Neural crest cell (in vitro differentiated cells): ENCODE measurements at places on chromosomes 6 and 20.

- no peak for DNase-seq
These were observed 67.6 kb upstream of the BACH2 start for GRCh38 chr6:90364286-90364685.

- DNase-seq = no peak
These were observed 11.8 kb downstream of the ADTRP start for GRCh38 chr6:11766589-11767450.

GRCh38 chr20:32024683-32025295 is 14.6 kb downstream of the CCM2L start:
- no peak for DNase-seq

GRCh38 chr6:13044390-13044789 is 283.9 kb downstream of the TBC1D7 start:
- no peak for DNase-seq

DNA sequence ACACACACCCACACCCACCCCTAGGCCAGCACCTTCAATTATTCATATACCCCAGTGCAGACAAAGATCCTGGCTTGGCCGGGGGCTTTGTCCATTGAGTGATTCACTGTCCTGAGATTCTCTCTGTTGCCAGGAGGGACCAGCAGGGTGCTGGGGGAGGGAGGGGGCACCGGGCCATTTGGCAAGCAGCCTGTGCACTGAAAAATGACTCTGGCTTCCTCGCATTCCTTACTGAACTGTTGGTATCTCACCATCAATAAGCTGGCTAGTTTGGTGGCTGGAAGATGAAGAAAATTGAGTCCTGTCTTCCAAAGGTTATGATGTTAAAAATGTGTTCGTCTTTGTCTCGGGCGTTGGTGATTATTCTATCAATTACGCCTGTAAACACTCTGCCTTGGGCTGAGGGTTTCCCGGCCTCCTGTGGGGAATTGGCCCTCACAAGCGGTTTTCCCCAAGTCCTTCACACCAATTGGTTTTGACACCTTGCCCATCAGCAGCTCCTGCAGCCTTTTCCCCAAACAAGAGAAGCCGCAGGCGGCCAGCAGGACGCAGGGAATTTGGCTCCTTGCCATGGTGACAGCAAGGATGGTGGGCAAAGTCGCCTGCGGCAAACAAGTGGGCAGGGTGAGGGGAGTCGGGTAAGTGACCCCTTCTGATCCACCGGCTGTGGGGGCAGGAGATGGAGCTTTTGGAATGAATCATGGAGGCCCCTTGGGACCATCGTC is 4.9 kb downstream of the VSTM2L start:
- peak; percentile 42 for DNase-seq

GRCh38 chr6:53281518-53282215 is 67.1 kb downstream of the ELOVL5 start:
- no peak for DNase-seq

DNA sequence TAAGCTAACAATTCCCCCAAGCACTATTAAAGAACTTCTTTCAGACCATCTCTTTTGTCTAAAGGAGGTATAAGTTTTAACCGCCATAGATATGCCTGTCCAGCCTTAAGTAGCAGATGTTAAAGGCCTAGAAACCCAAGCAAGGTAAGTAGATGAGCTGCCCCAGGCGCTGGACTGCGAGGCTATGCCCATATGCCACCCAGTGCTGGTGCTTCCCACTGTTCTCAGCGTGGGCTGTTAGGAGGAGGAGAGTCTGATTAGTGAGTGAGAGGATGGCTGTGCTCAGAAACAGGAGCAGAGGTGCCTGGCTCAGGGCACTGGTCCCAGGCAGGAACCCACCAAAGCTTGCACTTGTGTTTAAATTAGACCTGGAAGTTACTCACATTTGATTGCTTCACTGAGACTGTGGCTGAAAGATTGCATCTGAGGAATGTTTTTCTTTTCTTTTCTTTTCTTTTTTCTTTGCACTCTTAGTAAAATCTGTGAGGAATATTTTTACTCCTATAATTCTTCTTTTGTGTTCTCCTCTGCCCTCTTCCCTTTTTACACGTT is 32.2 kb downstream of the PRPH2 start:
- DNase-seq = no peak

DNA sequence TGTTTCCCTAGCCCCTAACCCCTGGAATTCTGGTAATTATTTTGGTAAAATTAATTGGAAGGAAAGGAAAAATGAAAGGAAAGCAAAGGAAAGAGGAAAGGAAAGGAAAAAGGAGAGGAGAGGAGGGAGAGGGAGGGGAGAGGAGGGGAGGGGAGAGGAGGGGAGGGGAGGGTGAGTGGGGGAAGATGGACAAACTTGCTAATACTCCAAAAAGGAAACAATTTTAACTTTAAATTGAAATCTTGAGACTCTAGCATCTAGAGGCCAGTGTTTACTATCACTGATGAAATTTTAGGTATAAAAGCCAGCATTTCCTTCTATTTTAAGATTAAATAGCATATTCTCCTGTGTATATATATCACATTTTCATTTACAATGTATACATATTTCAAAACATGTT is 156.5 kb downstream of the COL12A1 start:
- no peak for DNase-seq

GRCh38 chr20:33668466-33669155 is 1.9 kb downstream of the ACTL10 start:
- DNase-seq = no peak

DNA sequence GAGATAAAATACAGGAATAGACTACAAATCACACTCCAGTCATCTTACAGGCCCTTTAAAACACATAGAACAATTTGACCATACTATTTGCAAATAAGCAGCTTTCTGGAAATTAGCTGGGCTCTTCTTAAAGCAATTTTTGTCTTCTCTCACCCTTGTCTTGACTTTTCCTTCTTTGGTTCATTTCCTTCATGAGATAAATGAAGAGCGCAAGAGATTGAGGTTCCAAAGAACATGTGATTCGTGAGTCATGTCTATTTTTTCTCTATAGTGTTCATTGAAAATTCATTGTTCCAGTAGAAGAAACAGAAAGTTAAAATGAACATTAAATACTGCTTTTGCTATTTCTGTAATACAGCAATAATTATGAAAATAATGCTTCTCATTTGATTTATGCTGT is 33.9 kb downstream of the PRDM1 start:
- DNase-seq = no peak

DNA sequence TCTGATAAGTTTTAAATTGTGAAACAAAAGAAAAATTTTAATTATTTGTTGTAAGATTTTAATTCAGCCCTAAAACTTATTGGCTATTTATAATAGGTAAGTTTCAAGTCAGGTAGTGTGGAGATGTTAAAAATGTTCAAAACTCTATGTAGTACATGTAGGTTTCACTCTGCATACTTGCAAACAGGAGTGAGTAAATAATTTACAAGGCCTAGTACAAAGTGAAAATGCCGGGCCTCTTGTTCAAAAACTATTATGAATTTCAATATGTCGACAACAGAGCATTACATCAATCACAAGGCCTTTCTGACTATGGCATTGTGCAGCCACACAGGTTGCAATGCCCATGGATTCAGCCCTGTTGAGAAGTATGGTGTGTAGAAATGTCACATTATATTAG is 80.9 kb upstream of the GRIK2 start:
- no peak for DNase-seq

GRCh38 chr6:142047934-142048592 is 84.7 kb upstream of the GJE1 start:
- DNase-seq = no peak

DNA sequence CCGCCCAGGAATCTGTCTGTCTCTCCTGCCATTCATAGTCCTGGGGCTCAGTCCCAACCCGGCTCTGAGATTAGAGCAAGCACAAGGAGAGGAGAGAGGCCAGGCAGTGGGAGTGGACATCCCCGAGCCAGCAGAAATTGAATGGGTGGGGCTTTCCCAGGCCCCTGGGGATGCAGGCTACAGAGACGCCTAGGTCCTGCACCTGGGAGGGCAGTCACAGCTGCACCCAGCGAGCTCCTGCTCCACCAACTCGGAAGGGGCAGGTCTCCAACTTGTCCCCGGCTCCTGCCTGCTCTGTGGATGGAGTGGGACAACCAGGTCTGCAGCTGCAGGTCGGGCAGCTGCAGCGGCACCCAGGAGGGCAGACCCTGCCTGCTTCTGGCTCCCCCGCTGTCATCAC is 11.1 kb upstream of the AIG1 start:
- DNase-seq = no peak

DNA sequence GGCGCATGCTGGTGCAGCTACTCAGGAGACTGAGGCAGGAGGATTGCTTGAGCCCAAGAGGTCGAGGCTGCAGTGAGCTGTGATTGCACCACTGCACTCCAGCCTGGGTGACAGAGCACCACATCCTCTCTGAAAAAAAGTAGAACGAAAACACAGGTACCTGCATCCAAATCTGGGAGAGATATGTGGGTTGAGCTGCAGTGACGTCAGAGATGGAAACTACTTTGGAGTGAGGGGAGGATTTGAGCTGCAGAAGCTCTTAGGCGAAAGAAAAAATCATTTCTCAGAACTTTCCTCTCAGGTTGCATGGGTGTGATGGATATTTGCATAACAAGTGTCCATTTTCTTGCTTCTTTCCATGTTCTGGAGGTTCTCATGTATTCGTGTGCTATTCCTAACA is 4.0 kb upstream of the TULP1 start:
- DNase-seq = no peak

DNA sequence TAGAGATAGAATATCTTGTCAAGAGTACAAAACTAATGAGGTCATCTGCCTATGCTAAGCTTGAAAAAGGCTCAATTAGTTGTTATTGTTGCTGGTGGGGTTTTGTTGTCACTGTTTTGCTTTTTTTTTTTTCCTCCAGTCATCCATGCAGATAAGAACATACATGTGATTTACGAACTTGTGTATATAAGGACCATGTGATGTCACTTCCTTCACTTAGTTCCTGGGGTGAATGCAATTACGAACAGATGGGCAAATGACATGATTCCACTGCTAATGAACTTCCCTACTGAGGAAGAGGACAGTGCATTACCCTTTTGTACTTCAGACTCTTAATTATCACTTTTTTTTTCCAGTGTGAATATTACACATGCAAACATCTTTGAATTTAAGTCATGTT is 1175.3 kb upstream of the GJE1 start:
- no peak for DNase-seq

DNA sequence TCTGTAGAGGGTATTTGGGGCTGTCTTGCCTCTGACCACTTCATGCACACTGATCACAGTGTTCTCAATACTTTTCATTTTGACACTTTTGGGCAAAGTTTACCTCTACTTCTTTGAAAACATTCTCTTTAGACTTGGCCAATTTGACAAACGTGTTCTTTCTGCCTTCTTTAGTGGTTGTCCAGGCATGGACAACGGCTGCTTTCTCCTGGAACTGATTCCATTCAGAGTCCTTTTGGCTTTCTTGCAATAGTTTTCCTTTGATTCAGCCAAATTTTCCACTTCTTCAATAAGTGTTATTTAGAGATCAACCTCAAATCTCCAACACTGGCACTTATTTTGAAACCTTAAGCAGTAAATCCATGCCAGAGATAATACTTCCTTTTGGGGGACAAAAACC is 6.7 kb upstream of the CST9 start:
- DNase-seq = no peak

DNA sequence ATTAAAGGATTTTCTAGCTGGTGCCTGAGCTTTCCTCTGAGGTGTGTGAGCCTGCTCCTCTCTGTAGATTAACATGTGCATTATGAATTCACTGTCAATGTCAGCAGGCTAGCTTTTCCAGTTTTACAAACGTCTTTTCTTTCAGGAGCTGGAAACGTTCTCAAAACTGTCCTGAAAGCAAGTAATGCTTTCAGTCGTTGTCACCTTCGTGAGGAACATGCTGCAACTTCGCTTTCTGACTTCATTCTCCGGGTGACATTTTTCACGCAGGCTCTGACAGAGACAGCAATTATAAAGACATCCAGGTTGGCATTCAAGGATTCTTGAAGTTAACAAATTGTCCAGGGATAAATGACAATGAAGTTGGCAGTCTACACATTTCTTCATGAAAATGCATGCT is 671.5 kb downstream of the DHX35 start:
- DNase-seq = no peak

DNA sequence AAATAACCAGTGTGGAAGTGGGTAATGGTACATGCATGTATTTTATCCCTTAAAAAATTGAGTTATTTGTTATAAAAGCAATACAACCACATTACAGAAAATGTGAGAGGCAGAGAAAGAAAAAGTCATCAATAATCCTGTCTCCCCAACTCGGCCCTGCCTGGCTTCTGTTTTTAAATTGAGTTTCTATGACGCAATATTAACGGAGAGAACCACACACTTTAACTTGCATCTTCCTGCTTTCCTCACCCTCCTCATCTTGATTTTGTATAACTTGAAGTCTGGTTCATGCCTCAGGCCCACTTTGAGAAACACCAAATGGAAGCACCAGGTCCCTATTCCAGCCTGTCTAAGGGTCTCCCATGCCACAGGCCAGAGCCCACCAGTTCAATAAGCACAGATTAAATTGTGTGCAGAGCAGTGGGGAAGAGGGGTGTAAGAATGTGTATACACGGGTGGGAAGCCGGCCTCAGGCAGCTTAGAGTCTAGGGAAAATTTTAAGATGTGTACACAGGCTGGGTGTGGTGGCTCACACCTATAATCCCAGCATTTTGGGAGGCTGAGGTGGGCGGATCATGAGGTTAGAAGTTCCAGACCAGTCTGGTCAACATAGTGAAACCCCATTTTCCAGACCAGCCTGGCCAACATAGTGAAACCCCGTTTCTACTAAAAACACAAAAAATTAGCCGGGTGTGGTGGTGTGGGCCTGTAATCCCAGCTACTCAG is 15.9 kb downstream of the KCNK5 start:
- DNase-seq = no peak

DNA sequence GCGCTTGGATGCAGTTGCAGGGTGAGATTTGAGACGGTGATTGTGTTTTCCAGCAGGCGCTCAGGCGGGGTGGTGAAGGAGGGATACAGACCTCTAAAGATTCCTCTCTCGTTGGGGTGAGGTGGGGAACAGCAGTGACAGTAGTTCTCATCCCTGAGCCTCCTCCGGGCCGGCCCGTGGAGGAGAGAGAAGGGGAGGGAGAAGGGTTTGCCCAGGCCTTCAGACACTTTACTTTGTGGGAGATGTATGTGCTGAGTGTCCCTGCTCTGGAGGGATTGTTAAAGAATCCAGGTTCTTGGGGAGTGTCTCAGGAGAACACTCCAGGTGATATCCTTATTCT is 41.0 kb downstream of the PSMB9 start:
- DNase-seq = no peak

GRCh38 chr20:10763112-10763511 is 89.3 kb upstream of the JAG1 start:
- no peak for DNase-seq

DNA sequence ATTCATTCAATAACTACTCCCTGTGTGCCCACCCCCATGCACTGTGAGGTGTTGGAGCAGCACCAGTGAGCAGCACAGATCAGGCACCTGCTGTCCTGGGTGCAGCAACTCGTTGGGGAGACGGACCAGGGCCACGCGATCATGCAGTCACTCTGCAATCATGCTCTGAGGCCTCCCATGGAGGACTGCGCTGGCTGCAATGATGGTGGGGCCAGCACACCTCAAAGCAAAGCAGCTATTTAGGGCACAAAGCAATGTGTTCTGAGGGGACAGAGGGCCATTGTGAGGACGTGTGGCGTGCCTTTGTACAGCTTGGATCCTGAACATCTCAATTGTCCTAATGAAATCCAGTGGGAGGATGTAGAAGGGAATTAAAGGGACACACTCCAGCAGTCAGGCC is 41.0 kb upstream of the MPC1 start:
- DNase-seq = no peak

- no peak for DNase-seq
These were observed 8.1 kb downstream of the SYNJ2 start for GRCh38 chr6:157989541-157990289.
